GDM1 (cell line): ENCODE measurements at places on chromosomes 1 and 21.

GRCh38 chr1:60589916-60590315 lies 492.4 kb upstream of the NFIA start:
- DNase-seq, result no peak

GRCh38 chr1:230139315-230139714 lies 72.3 kb downstream of the GALNT2 start:
- no peak for DNase-seq

GRCh38 chr1:174157157-174157806 lies 2.0 kb upstream of the RABGAP1L start:
- no peak for DNase-seq

GRCh38 chr21:43944757-43945156 lies 67.4 kb upstream of the TRAPPC10 start:
- no peak for DNase-seq

DNA sequence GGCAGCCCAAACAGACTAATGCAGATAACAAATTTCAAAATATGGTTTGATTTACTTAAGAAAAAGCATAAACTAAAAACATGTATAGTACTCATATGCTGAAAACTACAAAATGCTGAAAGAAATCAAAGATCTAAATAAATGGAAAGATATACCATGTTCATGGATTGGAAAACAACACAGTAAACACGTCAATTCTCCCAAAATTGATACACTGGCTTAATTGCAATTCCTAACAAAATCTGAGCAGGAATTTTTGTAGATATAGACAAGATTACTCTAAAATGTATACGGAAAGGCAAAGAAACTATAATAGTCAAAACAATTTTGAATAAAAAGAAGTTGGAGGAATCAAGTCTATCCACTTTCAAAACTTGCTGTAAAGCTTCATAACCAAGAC lies 21.0 kb downstream of the SLC19A1 start:
- no peak for DNase-seq

GRCh38 chr1:108016451-108016920 lies 51.5 kb upstream of the VAV3 start:
- DNase-seq, result peak; percentile 68

- no peak for DNase-seq
These were observed 41.8 kb downstream of the ATP2B4 start for GRCh38 chr1:203668401-203668800.

DNA sequence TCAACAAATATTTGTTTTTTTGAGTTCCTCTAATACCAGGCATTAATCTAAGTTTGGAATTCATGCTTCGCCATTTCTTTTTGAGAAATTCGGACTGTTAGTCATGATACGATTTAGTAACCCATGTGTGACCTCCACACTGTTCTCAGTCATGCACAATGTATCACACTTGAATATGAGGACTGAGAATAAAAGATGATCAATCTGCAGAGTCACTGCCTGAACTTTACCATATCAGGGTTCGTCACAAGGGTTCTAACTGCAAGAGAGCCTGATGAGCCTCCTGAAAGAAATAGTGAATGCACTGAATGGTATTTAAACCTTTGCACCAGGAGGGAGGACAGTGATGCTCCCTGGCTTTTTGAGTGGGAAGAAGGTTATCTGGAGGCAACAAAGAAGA lies 10.9 kb upstream of the FASLG start:
- no peak for DNase-seq

DNA sequence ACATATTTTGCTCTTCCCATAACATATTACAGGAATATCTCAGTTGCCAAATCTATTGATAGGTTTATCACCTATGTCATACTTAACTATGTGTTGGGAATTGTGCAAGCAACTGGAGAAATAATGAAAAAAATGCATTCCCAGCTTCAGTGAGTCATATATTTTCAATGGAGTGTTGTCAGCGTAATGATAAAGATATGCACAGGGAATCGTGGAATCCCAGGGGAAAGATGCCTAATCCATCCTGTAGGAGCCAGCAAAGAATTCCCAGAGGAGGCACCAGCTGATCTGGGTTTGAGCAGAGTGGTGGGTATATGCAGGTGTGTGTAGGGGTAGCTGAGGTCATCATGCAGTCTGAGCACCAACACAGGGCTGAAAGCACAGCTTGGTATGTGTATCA lies 213.3 kb upstream of the DAB1 start:
- no peak for DNase-seq

- DNase-seq, result no peak
These were observed 459 bp downstream of the SERBP1 start for GRCh38 chr1:67429528-67430357.

DNA sequence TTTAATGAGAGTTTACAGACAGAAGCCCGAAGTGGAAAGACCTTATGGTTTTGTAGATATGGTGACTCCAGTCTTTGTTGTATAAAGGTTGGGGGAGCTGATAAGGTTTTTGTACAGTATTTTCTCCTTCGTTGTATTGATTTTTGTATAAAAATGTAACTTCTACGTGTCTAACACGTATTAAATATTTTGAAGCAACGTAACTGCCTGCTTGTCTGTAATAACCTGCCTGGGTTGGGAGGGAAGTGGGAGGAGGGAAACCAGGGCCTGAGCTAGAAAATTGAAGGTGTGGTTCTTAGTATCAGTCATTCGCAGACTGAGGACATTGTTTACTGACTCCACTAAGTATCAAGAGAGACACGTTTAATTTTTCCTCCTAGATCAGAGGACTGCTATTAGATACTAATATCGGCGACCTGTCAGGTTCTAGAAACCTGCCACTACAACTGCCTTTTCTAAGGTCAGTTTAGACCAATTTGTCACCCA lies 2.2 kb downstream of the IER5 start:
- no peak for DNase-seq

- DNase-seq, result no peak
These were observed 52.7 kb upstream of the DIRAS3 start for GRCh38 chr1:68103011-68103545.
